HL-60 (cell line): ENCODE measurements at places on chromosomes 2 and 18.

- no peak for DNase-seq
These were observed 8.7 kb upstream of the HNMT start for GRCh38 chr2:137955536-137955935.

DNA sequence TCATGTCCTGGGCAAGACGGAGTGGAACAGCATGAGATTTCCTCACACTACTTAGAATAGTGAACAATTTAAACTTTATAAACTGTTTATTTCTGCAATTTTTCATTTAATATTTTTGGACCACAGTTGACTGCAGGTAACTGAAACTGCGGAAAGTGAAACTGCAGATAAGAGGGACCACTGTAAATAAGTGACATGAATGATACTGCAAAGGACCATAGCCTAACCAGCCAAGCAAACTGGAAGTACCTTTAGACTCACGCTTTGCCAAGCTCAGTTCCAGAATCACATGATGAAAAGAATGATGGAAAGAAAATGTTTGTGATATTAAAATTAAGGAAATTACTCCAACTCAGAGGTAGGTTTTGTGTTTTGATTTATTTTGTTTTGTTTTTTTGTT is 94.6 kb upstream of the ITGA4 start:
- no peak for DNase-seq

DNA sequence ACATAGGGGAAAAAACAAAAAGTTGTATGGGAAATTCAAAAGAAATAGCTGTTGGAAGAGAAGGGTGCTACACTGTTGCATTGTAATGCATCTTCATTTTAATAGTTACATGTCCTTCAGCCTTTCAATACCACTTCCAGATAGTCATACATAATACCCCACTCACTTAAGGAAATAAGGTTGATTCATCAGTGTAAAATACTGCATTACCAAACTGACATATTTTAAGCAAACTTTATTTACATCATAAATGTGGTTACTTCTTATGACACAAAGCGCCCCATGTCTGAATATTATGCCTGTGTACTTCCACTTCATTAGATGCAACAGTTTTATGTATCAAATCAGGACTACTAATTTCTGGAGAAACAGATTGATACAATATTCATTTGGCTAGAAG is 4.5 kb downstream of the RBMS1 start:
- DNase-seq, result no peak

- DNase-seq, result no peak
These were observed 126.1 kb downstream of the INHBB start for GRCh38 chr2:120472031-120472430.

DNA sequence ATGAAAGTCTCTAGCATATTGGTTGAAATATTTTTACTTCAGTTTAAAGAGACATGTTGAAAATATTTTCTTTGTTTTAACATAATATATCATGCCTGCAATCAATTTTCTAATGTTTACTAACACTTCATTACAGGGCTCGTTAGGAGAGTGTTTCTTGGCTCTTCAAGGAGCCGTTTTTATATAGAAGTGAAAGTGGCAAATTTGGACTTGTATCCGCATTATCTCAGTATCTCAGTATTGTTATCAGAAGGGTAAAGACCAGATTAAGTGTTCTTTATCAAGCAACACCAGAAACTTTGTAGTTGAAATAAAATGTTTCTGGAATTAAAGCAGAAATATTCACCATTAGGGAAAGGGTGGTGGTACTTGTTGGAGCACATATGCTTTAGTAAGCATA is 97.8 kb downstream of the BABAM2 start:
- DNase-seq, result no peak

GRCh38 chr18:32122039-32122438 is 30.4 kb downstream of the RNF138 start:
- DNase-seq, result no peak

GRCh38 chr18:61148322-61148721 is 184.9 kb upstream of the CDH20 start:
- DNase-seq, result no peak

DNA sequence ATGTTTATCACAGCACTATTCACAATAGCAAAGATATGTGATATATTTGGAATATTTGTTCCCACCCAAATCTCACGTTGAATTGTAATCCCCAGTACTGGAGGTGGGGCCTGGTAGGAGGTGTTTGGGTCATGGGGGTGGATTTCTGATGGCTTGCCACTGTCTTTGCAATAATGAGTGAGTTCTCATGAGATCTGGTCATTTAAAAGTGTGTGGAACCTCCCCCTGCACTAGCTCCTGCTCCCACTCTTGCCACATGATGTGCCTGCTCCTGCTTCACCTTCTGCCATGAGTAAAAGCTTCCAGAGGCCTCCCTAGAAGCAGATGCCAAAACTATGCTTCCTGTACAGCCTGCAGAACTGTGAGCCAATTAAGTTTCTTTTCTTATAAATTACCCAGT is 72.2 kb upstream of the DYNC1I2 start:
- no peak for DNase-seq

- no peak for DNase-seq
These were observed 4.1 kb upstream of the PRKCE start for GRCh38 chr2:45647356-45647755.

DNA sequence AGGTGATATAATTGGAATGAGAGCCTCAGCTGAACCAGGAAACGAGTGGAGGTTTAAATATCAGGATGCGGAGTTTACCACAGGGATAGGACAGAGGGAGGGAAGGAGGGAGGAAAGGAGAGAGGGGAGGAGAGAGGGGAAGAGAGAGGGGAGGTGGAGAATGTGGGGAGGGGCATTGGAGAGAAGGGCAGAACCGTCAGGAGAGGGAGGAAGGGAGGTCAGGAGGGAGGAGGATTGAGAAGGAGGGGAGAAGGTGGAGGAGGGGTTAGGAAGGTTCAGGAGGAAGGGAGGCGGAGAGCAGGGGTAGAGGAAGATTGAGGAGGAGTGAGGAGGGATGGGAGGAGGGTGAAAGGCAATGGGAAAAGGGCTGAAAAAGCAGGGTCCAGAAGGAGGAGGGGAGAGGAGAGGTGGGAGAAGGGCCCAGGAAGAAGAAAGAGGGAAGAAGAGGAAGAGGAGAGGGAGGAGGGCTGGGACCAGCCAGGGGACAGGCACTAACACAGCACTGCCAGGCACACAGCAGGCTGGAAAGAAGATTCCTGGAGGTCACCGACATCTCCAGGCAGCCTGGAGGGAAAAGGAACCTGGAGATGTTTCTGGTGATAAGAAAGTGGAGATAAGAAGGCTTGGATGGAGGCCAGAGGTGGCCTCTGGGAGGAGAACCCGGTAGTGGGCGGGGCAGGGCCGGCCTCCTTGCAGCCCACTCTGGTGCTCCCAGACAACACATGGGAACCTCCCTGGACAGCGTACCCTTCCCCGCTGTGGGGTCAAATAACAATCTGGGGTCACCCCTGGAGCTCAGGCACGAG is 176.7 kb upstream of the SMAD2 start:
- no peak for DNase-seq

GRCh38 chr2:11270891-11271290 is 73.5 kb downstream of the ROCK2 start:
- peak; percentile 43 for DNase-seq

DNA sequence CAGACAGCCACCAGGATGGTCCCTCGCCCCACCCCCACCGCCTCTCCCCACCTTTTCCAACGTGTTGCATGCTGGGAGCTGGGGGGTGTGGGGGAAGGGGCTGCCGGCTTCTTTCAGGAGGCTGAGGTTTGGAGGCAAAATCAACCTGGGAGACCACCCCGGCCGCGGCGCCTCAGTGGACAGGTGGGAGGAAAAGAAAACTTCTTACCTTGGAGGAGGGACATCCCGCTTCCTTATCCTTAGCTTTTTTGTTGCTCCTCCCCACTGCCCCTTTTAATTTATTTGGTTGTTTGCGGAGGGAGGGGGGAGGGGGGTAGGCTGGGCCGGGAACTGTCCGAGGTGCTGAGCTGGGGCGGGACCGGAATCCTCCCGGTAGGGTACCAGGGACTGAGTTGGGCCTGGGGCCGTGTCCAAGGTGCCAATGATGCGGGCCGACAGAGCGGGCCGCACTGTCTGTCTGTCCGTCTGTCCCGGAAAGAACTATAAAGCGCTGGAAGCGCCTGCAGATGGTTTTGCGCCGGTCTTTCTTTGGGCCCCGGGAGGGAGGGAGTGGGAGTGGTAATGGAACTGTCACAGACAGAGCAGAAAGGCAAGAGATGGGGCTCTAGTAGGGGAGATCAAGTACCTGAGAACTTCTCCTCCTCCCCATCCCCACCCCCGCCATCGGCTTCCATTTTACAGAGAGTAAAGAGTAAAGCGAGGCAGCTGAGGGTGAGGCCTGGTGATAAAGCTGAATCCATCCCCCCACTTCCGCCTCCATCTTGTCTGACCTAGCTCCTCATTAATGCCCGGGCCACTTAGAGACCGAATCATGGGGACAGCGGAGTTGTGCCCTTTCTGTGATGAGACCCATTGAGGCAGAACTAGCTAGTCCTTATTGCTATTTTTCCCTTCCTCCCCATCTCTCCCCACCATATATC is 2.4 kb downstream of the CDK5R2 start:
- DNase-seq, result no peak

DNA sequence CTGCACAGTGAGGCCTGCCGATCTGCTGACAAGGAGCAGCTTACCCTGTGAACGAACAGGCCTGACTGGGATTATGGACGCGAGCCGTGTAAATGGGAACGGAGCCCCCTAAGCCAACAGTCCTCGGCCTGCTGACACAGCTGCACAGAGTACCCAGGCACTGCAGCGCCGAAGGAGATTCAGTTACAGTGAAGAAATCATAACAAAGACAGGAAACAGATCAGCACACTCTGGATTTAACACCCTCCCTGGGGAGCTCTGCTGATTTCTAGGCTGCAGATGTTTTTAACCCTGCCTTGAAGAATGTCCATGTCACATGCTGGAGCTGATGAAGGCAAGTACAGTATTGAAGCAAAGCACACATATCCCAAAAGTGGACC is 43.4 kb downstream of the COLEC12 start:
- peak; percentile 75 for DNase-seq

DNA sequence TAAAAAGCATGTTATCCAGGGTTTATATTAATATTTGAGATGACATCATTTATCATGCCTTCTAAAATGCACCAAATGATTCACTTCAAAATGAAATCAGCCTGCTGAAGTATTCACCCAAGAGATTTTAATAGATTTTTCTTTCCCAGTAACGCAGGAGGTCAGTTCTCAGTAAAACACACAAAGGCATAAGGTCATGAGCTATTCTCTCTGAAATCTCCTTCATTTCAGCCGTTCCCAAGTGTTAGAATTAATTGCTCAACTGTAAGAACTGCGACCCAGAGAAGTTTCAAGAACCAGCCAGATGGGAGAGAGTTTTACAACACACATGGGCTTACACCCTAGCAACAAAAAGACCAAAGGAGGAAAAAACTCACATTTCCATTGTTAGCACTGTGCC is 84.2 kb upstream of the PHLPP1 start:
- DNase-seq, result no peak
